Stimulated activated naive CD8-positive, alpha-beta T cell treated with anti-CD3 and anti-CD28 coated beads, Interleukin-15, amount 100 ng/mL, for 72 hours (primary cell): ENCODE measurements at places on chromosomes 6 and 20.

- DNase-seq = no peak
Observed at GRCh38 chr20:37903317-37904007, 535 bp downstream of the VSTM2L start.

DNA sequence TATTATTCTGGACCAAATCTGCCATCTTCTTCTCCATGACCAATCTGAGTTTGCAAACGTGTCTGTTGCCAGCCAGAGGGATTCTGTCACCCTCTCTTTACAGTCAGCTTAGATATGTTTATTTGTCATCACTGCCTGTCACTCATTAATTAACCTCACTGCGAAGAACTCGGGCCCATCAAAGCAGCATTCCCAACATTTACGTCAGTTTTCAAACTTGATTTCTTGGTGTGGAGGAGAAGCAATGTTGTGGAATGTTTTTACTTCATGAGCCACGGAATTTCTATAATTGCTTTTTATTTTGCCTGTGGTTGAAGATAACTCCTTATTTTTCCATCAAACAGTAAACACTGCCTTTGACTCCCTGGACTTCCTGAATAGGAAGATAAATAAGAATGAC is 91.8 kb upstream of the CNKSR3 start:
- DNase-seq = no peak

DNA sequence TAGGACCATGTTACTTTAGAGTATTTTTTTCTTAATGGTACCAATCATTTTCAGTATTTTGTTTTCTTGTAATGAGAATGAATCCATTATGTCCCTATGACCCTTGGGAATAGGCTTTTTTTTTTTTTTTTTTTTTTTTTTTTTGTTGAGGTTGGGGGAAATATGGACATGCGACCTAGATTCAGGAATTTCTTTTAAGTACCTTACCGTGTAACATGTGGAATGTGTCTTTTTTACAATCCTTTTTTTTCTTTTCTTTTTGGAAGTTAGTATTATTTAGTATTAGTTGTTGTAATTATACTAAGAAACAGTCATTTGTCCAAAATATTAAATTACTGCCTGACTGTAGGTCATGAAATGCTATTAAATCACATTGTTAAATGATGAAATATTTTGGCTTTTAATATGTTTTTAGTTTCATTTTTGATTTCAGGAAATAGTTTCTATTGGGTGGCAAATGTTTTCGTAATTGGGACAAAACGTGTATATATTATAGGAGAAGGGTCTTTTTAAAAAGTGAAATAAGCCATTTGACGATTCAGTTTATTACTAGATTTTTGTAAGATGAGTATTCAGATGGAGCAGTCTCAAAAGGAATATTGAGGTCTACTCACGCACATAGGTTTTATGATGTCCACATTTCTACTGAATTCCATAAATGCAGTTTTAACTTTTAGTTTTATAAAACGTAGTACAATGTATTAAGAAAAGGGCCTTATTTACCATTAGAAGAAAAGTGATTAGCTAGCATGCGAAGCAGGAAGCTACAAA is 4.9 kb downstream of the ARID1B start:
- no peak for DNase-seq

GRCh38 chr6:96235927-96236326 is 220.2 kb downstream of the FUT9 start:
- DNase-seq = no peak

GRCh38 chr6:22068561-22069305 is 228.1 kb downstream of the PRL start:
- DNase-seq = no peak

DNA sequence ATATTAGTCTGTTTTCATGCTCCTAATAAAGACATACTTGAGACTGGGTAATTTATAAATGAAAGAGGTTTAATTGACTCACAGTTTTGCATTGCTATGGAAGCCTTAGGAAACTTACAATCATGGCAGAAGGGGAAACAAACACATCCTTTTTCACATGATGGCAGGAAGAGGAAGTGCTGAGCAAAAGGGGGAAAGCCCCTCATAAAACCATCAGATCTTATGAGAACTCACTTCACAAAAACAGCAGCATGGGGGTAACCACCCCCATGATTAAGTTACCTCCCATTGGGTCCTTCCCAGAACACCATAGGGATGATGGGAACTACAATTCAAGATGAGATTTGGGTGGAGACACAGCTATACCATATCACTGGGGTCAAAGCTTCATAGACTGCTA is 254.2 kb downstream of the ERMARD start:
- no peak for DNase-seq

GRCh38 chr20:17767624-17768023 is 67.9 kb downstream of the BANF2 start:
- DNase-seq = no peak

DNA sequence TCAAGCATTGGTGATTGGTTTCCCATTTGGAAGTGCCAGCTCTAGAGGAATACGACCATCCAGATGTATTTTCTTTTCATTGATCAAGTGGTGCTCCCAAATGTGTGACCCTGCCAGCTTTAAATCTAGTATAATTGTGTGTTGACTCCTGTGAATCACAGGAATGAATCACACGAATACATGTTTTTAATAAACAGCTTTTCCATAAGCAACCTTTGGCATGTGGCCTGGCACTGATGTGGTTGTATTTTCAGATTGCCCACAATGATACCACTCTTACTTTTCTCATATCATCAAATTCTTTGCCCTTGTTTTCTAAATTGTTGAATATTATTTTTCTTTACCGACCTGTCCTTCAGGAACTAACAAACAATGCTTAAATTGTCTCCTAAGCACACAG is 367 bp downstream of the GSTA3 start:
- no peak for DNase-seq

DNA sequence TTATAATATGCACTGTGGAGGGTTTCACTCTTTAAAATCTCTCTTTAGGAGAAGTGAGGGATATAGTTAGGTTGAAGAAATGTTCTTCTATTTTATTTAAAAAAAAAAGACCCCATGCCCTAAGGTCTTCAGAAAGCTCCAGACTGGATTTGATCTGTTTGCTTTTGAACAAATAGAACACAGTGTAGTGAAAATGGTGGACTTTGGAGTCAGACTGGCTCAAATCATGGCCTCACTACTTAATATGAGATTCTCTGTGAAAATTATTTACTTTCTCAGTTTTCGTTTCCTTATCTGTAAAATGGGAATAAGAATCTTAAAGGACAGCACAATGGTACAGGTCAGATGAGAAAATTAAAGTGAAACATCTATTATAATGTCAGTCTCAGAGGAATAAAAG is 203.9 kb downstream of the ASCC3 start:
- no peak for DNase-seq

GRCh38 chr20:46488451-46488850 is 24.9 kb downstream of the ZNF334 start:
- no peak for DNase-seq

- DNase-seq = no peak
Observed at GRCh38 chr6:159853754-159854153, 37.0 kb upstream of the MAS1 start.

GRCh38 chr6:87350516-87350915 is 5.9 kb downstream of the C6orf163 start:
- no peak for DNase-seq

GRCh38 chr20:50991076-50991475 is 31.8 kb downstream of the KCNG1 start:
- DNase-seq = no peak

DNA sequence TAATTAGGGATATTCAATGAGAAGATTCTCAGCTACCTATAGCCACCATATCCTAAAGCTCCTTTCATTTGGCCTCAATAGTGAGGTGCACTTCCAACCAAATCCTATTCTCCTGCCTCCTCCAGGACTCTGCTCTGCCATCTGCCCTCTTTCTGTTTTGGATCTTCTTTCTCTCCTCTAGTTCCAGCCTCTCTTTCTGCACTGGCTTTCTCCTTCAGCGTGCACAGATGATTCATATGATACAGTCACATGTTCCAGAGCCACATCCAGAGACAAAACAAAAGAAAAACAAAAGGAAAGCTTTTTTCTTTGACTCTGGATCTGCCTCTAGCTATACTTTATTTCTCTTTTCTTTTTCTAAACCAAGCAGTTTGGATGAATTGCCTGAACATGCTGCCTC is 531.9 kb upstream of the MAN1A1 start:
- no peak for DNase-seq
